Colonic mucosa (tissue), 4 donors: ENCODE measurements at places on chromosomes 3 and 15. TPM values are rescaled to one million over a fixed set of nuclear protein-coding genes. Genes with fewer than 3 reads are reported as not detected.

The TMC3 gene
- total RNA-seq, result not detected

The FGD5 gene
- total RNA-seq, result 4.4 TPM

The GP9 gene
- total RNA-seq, result not detected

The LYZL4 gene
- total RNA-seq, result not detected

The UACA gene
- 57.3 TPM for total RNA-seq

The FBXL22 gene
- 2.1 TPM for total RNA-seq

The CNTN6 gene
- not detected for total RNA-seq

The STAC gene
- 1.1 TPM for total RNA-seq

The DZIP1L gene
- 0.89 TPM for total RNA-seq

The FSIP1 gene
- 5.3 TPM for total RNA-seq

The CCDC54 gene
- total RNA-seq, result not detected

The GUCA1C gene
- not detected for total RNA-seq

The IP6K1 gene
- total RNA-seq, result 33.7 TPM

The FANCD2OS gene
- not detected for total RNA-seq

The WNT5A gene
- 3.9 TPM for total RNA-seq

The PCOLCE2 gene
- 1.0 TPM for total RNA-seq

The AP3S2 gene
- total RNA-seq, result 44.5 TPM

The SAXO2 gene
- 0.93 TPM for total RNA-seq

The BCL2A1 gene
- 1.5 TPM for total RNA-seq

The PLA2G4E gene
- not detected for total RNA-seq

The HTR3E gene
- total RNA-seq, result 0.13 TPM

The EFCAB12 gene
- 0.47 TPM for total RNA-seq

The EPHB3 gene
- 40.1 TPM for total RNA-seq

The RAB27A gene
- total RNA-seq, result 69.6 TPM

The SLC27A2 gene
- total RNA-seq, result 35.6 TPM

The ADCY5 gene
- total RNA-seq, result 5.6 TPM

The SLC12A1 gene
- total RNA-seq, result not detected

The TNFAIP8L3 gene
- total RNA-seq, result 5.3 TPM

The GOLGA8M gene
- total RNA-seq, result not detected

The C3orf85 gene
- 18.8 TPM for total RNA-seq

The XIRP1 gene
- total RNA-seq, result not detected

The GOLGA6L25 gene
- not detected for total RNA-seq

The HGD gene
- total RNA-seq, result 48.5 TPM

The ACAN gene
- 0.35 TPM for total RNA-seq

The NLGN1 gene
- 0.67 TPM for total RNA-seq

The MB21D2 gene
- 2.8 TPM for total RNA-seq

The GDPGP1 gene
- total RNA-seq, result 18.6 TPM

The ADAMTS17 gene
- 8.3 TPM for total RNA-seq

The HIGD1A gene
- total RNA-seq, result 360 TPM

The THSD4 gene
- 23.5 TPM for total RNA-seq

The MCTP2 gene
- 56.4 TPM for total RNA-seq

The TRIM71 gene
- 0.40 TPM for total RNA-seq

The A4GNT gene
- not detected for total RNA-seq

The IGDCC3 gene
- total RNA-seq, result not detected

The SH2D7 gene
- total RNA-seq, result 0.58 TPM

The P2RY14 gene
- total RNA-seq, result 2.9 TPM

The CLRN1 gene
- total RNA-seq, result not detected

The SIN3A gene
- 51.4 TPM for total RNA-seq

The U2SURP gene
- total RNA-seq, result 59.4 TPM

The CTXN2 gene
- total RNA-seq, result 0.16 TPM

The ASB14 gene
- not detected for total RNA-seq

The SCG5 gene
- total RNA-seq, result 4.1 TPM

The GP5 gene
- total RNA-seq, result not detected

The UBE2E1 gene
- 68.6 TPM for total RNA-seq

The ADGRG7 gene
- 3.2 TPM for total RNA-seq

The STRC gene
- total RNA-seq, result 1.1 TPM

The TGM4 gene
- total RNA-seq, result not detected

The ACTRT3 gene
- total RNA-seq, result 1.2 TPM

The VGLL3 gene
- total RNA-seq, result 8.0 TPM

The ZPLD1 gene
- total RNA-seq, result 0.05 TPM
